ENCODE measurements at places on chromosomes 6 and 20.
A peak's percentile ranks its signal among the peaks of the same experiment; 100 is the strongest.

GRCh38 chr6:15491255-15491985 lies 171.4 kb downstream of the DTNBP1 start:
- peak; percentile 69 for DNase-seq

GRCh38 chr6:108622641-108623298 lies 62.1 kb downstream of the FOXO3 start:
- DNase-seq: no peak

DNA sequence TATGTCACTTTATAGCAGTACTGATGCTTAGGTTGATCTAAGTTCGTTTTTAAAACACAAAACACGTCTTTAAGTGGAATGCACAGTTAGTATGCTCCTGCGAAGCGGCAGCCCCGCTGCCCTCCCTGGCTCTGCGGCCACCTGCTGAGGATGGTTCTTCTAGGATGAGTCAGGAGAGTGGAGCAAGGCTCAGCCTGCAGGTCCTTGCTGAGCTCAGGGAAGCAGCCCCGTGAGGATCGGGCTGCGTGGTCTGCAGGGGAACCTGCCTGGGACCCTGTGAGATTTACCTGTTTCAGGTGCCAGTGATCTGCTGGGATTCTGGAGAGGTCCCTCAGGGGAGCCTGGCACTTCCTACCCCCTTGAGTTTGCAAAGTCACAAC lies 57.5 kb downstream of the SYNJ2 start:
- no peak for DNase-seq

GRCh38 chr6:41730531-41731436 lies 4.6 kb downstream of the TFEB start:
- no peak for DNase-seq

GRCh38 chr6:42040856-42041480 lies 9.4 kb upstream of the TAF8 start:
- DNase-seq: no peak

DNA sequence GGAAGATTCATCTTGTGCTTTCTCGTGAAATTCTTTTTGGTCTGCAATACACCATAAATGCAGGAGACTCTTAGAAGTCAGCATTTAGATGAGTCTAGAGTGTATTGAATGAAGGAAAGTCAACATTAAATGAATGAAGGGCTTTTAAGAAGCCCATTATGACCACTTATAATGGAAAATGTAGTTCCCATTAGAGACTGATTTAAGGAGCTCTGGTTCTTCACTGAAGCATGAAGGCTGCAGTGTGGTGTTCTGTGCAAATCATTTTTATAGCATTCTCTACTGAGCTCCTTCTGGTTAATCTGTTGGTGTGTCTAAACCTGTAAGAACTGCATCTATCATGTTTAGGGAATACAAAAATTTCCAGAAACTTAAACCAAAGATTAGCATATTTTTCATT lies 19.7 kb downstream of the NCOA7 start:
- no peak for DNase-seq

DNA sequence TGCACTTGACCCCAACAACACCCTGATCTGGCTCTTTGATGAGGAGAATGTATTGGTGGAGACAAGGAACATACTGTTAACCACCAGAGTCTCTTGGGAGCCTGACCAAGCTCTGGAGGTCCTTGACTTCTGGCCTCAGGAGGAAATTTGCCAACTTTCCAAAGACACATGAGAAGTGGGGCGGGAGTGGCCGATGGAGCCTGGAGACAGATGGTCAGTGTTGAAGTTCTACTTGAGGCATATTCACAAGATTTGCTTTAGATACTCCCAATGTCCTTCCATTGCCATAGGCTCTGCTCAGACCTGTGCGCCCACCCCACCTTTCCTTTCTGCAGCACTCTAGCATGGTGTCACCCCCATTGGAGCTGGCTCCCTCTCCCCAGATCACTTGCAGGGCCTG lies 241.0 kb downstream of the SLC24A3 start:
- DNase-seq: no peak

DNA sequence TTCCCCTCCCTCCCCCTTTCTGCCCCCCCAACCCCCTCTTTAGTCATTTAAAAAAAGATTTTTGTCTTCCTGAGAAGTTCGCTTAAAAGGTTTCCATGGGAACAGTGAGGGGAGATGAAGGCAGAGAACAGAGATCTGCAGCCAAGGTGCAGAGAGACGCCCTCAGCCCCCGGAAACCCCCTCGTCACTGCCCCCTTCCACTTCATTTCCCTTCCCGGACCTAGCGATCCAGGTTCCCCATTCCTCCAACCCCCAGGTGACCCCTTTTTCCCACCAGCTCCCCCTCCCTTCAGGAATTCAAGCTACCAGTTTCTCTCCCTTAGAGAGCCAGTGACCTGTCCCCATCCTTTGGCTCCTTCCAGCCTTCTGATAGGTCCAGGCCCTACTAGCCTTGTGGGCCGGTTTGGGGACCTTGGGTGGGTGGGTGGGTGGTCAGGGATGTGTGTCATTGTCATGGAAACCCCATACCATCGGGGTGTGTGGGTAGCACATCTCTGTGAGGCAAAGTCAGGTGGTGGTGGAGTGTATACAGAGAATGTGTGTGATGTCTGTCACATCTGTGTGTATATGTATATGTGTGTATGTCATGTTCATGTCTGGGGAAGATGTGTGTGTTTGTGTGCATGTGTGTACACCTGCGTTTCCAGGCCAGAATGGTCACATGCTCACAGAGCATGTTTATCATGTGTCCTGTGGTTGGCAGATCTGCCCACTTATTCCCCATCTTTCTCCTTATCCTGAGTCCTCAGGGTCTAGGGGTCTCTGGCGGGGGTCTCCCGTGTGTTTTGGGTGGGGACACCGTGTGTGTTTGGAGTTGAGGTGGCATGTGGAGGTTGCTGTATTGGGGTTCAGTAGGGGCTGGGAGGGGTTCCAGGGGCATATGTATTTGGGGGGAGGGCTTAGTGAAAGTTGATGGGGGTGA lies 7.0 kb downstream of the SYNGAP1 start:
- no peak for DNase-seq

DNA sequence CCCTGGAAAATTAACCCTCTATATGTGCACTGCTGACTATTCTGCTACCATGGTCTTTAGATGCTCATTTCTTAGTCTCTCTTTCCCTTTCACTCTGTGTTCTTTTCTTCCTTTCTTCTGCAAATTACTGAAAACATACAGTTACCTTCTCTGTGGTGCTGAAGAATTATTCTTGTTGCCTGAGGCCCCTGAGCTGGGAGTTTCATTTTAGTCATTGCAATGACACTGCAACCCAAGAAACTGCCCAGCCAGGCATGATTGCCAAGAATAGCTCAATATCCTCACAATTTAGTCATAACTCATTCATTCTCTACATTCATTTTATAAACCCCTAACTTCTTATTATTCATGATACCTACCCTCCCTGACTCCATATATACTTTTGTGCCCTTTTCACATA lies 245.8 kb upstream of the RAB32 start:
- no peak for DNase-seq

- no peak for DNase-seq
These were observed 99.7 kb downstream of the PXDC1 start for GRCh38 chr6:3651698-3652229.

DNA sequence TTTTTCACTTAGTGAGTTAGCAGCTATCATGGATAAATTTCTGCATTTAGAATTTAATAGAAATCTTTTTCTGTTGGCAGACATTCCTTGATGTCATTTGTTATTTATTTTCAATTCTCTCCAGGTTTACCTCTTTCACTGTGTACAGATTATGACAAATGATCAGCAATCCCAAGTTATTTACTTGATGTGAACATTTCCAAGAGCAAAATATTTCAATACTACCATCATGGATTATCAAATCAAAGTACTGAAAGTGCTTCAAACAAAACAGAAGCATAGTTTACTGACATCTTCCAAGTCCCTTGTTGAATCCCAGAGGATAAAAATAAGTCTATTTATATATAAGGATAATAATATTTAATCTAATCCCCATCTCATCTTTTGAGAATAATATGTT lies 852.2 kb upstream of the CITED2 start:
- no peak for DNase-seq

- DNase-seq: no peak
These were observed 92.5 kb upstream of the NXT1 start for GRCh38 chr20:23257848-23258746.

- DNase-seq: no peak
These were observed 27.1 kb downstream of the PRR18 start for GRCh38 chr6:166281104-166281503.

GRCh38 chr6:160030103-160030502 lies 61.2 kb downstream of the IGF2R start:
- no peak for DNase-seq

DNA sequence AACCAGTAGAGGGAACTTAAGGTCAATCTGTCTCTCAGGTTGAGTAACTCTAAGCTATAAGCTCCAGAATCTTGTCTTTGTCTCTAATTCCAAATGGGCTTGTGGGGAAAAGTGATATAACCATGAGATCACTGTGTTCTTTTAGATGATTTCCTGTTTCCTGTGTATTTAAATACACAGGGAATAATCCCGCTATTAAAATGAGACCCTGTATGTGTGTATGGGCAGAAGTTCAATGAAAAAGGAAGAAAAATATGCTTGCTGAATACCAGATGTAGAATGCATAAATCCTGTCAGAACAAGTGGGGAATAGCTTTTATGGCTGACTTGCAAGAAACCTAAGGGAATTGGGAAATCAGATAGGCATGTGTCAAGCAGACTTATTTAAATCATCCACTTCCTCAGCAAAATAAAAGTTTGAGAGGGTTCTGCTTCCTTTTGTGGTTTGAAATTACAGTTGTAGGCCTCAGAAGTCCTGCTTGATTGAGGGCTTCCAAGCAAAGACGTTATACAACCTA lies 164.7 kb upstream of the PDE7B start:
- DNase-seq: no peak

GRCh38 chr6:151546941-151547659 lies 53.3 kb downstream of the CCDC170 start:
- DNase-seq: no peak

DNA sequence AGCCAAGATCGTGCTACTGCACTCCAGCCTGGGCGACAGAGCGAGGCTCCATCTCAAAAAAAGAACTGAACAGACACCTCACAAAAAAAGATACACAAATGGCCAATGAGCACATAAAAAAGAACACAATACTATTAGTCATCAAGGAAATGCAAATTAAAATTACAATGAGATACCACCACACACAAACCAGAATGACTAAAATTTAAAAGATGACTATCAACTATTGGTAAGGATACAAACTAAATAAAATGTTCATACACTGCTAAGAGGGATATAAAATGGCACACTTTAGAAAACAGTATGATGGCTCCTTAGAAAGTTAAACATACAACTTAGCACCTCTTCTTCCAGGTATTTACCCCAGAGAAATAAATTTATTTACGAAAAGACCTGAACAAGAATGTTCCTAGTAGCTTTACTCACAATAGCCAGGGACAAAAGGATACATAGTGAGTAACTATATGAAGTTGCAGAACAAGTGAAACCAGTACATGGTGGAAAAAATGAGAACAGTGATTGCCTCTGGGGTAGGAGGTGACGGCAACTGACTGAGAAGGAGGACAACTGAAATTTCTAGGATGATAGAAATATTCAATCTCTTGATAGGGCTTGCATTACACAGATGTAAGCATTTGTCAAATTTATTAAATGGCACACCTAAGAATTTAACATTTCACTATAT lies 53.2 kb downstream of the FAM8A1 start:
- DNase-seq: no peak

DNA sequence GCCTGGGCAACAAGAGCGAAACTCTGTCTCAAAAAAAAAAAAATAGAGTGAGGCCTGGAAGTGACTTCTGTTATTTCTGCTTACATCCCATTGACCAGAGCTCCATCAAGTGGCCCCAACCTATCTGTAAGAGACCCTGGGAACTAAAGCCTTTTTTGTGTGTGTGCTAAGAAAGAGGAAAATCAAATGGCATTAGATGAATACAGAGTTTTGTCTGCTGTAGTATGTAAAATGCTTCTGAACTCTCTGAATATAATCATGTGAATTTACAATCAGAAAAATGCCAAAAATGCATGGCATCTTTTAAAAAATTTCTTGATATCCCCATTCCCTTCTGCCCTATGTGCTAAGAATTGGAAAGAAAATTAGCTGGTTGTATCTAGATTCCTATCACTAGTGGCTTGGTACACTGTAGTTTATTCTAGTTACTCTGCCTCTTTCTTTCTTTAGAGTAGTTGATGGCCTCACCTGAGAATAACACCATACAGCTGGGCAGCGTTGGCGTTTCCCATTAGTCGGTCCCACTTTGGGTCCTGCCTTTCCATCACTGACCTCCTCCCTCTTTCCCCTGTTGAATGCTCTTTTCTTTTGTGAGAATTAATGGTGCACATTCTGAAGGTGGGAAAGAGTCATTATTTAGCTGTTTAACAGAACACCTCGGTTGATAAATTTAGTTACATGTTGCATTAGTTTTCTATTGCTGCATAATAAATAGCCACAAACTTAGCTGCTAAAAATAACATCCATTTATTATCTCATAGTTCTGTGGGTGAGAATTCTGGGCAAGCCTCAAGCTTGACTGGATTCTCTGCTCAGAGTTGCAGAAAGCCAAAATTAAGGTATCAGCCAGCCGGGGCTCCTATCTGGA lies 38.2 kb downstream of the SAMD5 start:
- no peak for DNase-seq

GRCh38 chr6:146901940-146902816 lies 302.0 kb upstream of the STXBP5 start:
- DNase-seq: no peak

DNA sequence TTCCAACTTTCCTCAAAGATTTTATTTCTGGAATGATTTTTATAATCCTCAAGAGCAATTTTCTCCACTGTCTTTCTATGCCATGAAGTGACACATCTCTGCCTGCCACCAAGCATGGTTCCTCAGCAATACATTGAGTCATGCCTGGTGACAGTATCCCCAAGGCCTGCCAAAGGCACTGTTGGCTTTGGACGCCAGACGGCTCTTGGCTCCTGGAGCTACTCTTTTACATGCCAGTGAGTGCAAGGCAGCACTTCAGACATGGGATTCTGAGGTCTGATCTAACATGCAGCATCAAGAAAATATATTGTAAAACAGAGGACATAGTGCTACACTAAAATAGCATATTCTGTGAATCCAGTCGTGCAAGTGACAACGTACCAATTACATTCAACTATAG lies 20.1 kb upstream of the PLEKHG1 start:
- no peak for DNase-seq

- DNase-seq: no peak
These were observed 53.6 kb downstream of the CDC40 start for GRCh38 chr6:110233770-110234374.

DNA sequence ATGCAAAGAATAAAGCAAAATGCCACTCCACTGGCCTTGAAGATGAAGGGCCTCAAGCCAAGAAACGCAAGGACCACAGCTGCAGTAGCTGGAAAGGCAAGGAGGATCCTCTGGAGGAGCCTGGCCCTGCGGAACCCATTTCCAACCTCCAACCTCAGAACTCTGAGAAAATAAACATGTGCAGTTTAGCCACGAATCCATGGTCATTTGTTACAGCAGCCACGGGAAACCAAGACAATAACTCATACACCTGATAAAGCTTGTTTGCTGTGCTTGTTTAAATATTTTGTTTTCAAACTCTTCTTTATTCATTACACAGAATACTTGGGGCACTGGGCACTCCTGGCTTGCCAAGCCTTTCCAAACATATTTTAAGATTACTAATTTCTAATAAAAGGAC lies 10.4 kb downstream of the SERPINB6 start:
- DNase-seq: no peak

GRCh38 chr20:58243653-58244410 lies 15.4 kb upstream of the ANKRD60 start:
- DNase-seq: no peak

- DNase-seq: no peak
These were observed 152.1 kb upstream of the RNF24 start for GRCh38 chr20:4167261-4168021.
